Peyer's patch (tissue), 4 donors: ENCODE measurements at places on chromosomes 2 and 18. TPM values are rescaled to one million over a fixed set of nuclear protein-coding genes. Genes with fewer than 3 reads are reported as not detected.

Gene IL1RL2
- not detected for total RNA-seq

DNA sequence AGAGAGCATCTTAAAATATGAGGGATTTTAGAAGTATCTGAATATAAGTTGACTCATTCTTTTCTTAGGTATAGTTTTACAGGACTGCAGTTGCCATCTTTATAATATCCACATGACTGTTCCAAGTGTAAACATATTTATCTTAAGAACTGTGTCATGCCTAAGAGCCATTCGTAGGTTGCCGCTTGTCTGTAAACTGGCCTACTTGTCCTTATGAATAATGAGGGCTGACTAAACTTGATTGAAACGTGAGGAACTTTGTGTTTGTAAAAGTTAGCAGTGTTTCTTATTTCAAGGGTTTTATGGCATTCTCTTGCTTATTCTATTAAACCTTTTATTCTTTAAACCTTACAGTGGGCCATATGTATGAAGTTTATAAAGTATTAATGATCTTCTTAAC is 99.6 kb downstream of the MAP3K20 start:
- no peaks in the 10 kb centered on the region for H3K4me1 ChIP-seq
- no peaks in the 10 kb centered on the region for H3K36me3 ChIP-seq
- no peak for DNase-seq
- no peaks in the 10 kb centered on the region for H3K27me3 ChIP-seq

GRCh38 chr2:223811757-223812156 is 25.6 kb downstream of the AP1S3 start:
- no peak overlapping the region for H3K27ac ChIP-seq
- no peaks in the 10 kb centered on the region for H3K36me3 ChIP-seq
- H3K4me1 ChIP-seq: no peaks in the 10 kb centered on the region
- H3K27me3 ChIP-seq: no peaks in the 10 kb centered on the region

DNA sequence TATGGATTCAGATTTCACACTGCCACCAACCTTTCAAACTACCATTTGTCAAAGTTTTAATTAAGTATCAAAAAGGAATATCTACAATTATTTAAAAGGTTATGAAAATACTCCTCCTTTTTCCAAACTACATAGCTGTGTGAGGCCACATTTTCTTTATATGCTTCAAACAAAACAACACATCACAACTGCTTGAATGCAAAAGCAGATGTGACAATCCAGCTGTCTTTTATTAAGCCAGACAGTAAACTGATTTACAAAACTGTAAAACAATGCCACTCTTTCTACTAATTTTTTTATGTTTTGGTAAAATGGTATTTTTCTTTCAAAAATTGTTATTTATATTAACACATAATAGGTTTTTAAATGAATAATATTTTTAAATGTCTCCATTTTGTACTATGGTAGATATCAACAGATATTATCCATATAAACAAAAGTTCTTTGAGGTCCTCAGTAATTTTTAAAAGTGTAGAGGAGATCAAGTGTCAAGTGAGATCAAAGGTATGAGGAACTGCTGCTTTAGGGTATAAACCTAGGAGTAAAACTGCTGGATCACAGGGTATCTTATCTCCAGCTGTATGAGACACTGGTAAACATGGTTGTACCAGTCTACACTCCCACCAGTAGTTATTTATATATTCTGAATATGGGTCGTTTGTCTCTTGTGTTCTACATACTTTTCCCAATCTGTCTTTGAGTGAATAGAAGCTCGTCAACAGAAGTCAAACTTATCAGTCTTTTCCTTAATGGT is 68.8 kb upstream of the SERTAD2 start:
- H3K4me3 ChIP-seq: no peak overlapping the region
- no peak overlapping the region for H3K27ac ChIP-seq
- no peaks in the 10 kb centered on the region for H3K27me3 ChIP-seq
- H3K4me1 ChIP-seq: peaks cover 9% of the 10 kb centered on the region
- DNase-seq: no peak
